ENCODE measurements at places on chromosomes 6 and 20.
A peak's percentile ranks its signal among the peaks of the same experiment; 100 is the strongest.

DNA sequence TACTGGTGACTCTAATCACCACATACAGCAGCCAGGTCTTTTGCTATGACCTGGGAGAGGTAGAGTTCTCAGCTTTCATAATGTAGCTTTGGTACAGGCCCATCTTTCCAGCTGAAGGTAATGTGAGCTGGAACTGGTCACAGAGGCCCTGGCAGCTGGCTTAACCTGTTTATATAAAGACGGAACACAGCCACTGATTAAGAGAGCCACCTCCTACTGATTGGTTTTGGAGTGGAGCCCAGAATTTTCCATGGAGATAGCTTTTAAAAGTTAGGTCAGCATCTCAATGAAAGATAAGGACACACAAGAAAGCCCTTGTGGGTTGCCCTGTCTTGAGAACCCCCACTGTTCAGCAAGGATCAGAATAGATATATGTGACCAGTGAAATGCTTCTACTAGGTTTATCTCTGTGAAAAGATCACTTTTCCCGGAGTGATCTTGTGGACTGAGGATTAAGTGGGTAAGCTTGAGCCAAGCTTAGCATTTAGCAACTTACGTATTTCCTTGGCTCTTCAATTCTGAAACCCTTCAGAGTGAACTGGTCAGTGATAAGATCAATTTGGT lies 213.7 kb upstream of the CITED2 start:
- no peak for DNase-seq

GRCh38 chr6:160801418-160801817 lies 99.4 kb downstream of the PLG start:
- DNase-seq, result no peak

- DNase-seq, result peak; percentile 82
These were observed 4.0 kb downstream of the PPP1R18 start for GRCh38 chr6:30682143-30683117.

GRCh38 chr6:37303891-37304503 lies 46.1 kb upstream of the TMEM217 start:
- no peak for DNase-seq

DNA sequence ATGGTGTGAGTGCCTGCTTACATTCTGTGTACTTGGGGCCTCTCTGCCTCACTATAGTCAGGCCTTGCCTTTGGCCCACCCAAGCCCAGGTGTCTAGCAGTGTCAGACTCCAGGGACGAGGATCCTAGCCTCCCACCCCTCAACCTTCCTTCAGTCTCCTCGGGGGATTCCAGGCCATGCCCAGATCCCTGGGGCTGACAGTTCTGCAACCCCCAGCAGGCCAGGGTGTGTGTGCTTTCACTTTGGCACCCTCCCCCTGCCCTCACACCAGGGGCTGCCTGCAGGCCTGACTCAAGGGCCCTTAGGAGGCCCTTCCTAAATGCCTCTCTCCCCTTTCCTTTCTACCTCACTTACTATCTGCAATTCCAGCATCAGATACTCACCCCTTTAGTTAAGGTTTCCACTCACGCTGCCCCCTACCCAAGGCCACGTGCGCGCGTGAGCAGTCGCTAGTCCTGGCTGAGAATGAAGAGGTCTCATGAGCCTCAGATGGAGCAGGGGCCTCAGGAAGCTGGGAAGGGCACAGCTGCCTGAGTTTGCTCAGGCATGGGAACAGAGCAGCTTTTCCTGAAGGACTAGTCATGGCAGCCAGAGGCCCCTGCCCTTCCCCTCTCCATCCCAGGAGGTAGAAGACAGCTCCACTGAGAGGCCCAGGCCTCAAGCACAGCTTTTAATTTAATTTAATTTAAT lies 859 bp upstream of the CLPS start:
- DNase-seq, result no peak

GRCh38 chr20:52577696-52578095 lies 386.1 kb upstream of the ZFP64 start:
- DNase-seq, result no peak

GRCh38 chr20:13684566-13685222 lies 46.0 kb upstream of the TASP1 start:
- no peak for DNase-seq

- no peak for DNase-seq
These were observed 2.1 kb downstream of the CDS2 start for GRCh38 chr20:5128886-5129285.

DNA sequence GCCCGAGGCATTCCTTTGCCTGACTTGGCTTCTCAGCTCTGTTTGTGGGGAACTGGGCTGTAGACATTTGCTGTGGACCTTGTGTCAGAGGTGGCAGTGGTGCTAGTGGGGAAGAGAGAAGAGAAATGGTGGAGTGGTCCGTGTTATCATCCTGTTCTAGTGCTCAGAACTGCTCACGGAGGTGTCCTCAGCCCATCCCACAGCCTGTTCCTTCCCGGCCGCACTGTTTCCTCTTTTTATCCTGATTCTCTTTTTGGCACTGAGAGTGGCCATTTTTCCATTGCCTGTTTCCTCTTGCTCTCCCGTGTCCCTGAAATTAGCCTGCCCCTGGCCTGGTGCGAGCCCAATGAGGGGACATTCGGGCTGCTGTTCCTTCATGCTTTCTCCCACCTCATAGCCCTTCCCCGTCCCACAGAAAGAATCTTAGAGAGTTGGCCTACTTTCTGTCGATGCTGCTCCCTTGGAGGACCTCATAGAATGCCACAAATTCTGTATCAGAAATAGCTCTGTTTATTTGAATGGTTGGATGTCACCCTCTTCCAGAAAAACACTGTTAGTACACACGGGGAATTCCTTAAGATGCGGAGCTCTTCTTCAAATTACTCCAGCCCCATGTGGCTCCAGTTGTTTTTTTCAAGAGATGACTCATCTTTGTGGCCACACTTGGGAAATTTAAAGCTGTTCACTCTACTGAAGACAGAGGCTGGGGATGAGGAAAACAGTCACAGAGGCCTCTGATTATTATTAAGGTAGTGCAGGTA lies 26.1 kb downstream of the FARS2 start:
- DNase-seq, result no peak

GRCh38 chr6:136728976-136729515 lies 63.2 kb downstream of the MAP3K5 start:
- no peak for DNase-seq
